Occipital lobe (tissue), 3 donors: ENCODE measurements at places on chromosomes 3 and 15. TPM values are rescaled to one million over a fixed set of nuclear protein-coding genes. Genes with fewer than 3 reads are reported as not detected.

Gene ECE2
- total RNA-seq, result 2.2 TPM

DNA sequence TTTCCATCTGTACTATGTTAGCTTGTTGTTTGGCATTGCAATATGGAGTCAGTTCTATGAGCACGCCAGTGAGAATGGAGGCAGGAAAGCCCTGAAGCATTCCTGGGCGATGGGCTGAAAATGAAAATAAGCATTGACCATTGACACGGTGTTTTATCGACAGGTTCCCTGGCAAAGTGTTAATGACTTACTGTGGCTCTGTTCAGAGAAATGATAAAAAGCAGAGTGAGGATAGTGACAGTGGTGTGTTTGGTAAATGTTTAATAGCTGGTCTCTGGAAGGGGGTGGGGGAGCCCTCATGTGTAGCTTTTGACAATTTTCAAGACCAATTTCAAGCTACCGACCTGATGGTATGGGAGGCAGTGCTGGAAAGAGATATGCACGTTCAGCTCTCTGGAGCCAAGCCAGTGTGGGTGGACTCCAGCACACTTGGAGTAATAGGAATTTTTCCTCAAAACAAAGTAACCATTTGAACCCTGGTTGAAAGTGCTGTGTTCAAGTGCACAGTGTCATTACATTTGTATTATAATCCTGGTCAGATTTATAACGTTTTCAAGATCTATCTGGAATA lies 341.7 kb upstream of the ROBO2 start:
- no peak for DNase-seq

GRCh38 chr3:148075771-148076716 lies 621.7 kb upstream of the AGTR1 start:
- no peak for DNase-seq

GRCh38 chr3:143956838-143957237 lies 14.8 kb upstream of the DIPK2A start:
- no peak for DNase-seq

DNA sequence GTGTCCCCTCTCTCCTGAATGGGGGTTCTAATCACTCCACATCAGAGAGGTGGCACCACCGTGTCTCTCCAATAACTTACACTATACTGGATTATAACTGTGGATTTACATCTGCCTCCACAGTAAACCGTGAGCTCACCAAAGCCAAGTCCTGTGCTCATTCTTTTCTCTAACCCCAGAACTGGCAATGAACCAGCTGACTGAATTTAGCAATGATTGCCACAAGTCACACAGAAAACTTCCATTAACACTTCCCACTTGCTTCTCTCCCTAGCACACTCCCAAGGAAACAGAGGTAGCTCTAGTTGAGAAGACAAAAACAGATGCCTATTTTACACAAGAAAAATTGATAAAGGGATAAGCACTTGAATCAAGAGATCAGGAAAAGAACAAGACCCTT lies 361.3 kb downstream of the ULK4 start:
- no peak for DNase-seq

DNA sequence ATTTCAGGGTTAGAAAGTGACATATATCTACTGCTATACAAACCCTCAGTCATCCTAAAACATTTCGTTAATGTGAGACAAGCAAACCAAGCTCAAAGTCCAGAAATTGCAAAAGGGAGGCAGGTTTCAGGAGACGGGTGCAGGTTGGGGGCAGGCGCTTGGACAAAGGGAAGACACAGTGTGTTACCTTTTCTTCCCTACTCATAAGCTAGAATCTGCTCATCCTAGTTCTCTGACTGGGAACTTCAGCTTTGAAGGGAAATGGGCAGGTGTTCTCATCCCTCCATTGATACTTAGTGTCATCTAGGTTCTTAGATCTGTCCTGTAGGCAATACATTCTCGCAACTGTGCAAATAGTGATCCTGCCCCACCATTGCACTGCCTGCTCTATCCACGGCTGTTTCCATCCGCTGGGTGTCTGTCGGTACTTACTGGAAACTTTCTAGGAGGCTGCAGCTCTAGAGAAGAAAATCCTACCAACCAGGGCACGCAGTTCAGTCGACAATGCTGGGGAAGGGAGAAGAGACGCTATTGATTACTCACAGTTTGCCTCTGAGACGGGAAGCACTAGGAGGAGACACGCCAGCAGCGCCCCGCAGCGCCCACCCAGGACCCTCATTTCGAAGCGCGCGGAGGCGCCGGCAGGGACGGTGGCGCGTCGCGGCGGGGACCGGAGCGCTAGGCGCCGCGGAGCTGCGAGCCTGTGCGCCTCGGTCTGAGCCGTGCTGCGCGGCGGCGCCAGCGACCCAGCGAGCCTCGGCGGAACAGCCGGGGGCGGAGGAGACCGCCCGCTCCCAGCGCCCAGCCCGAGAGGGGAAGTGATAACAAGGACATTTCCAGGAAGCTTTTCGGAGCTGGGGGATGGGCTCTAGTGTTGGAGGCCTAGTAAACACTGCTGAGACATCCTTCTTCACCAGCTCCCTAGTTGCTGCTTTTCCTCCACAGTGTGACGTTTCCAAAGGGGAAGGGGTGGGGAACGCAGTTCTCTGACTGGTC lies at the start of gene PROS1:
TSS of gene PROS1 (minus strand) at position 766 of the 996 bp plus-strand sequence. CDS start at position 619, 147 bp downstream.
- peak; percentile 57 for DNase-seq

GRCh38 chr3:36817806-36818533 lies 53.6 kb upstream of the DCLK3 start:
- no peak for DNase-seq

GRCh38 chr3:129184396-129184657 lies 631 bp upstream of the CNBP start:
- no peak for DNase-seq
